Inflammatory macrophage (primary cell): ENCODE measurements at places on chromosomes 4 and X.

DNA sequence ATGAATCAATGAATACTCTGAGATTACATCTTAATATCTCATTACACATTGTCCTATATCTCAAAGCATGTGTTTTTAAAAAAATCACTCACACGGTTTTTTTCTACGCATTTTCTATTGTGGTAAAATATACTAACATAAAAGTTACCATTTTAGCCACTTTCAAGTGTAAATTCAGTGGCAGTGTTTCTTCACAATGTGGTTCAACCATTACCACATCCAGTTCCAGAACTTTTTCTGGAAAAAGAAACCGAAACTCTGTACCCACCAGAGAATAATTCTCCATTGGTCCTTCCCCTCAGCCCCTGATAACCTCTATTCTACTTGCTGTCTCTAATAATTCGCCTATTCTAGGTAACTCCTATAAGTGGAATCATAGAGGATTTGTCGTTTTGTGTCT, 35.3 kb upstream of the ACSL1 start:
- DNase-seq = peak; percentile 56

DNA sequence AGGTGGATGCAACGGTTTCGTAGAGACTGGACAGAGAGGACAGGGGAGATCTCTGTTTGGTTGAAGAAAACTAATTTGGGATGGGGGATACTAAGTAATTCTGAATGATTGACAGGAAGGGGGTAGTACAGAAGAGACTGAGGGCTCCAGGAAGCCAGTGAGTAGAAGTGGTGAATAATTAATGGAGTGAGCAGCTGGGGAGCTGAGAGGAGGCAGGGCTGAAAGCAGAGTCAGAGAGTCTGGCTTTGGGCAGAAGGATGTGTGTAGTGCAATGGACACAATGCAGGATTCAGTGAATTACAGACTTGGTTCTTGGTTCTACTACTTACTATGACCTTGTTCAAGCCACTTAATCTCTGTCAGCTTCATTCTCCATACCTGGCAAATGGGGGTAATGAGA, 161.7 kb downstream of the RBMX2 start:
- no peak for DNase-seq

- DNase-seq = peak; percentile 62
These were observed 31.6 kb upstream of the C1QTNF7 start for GRCh38 chr4:15396157-15396800.

DNA sequence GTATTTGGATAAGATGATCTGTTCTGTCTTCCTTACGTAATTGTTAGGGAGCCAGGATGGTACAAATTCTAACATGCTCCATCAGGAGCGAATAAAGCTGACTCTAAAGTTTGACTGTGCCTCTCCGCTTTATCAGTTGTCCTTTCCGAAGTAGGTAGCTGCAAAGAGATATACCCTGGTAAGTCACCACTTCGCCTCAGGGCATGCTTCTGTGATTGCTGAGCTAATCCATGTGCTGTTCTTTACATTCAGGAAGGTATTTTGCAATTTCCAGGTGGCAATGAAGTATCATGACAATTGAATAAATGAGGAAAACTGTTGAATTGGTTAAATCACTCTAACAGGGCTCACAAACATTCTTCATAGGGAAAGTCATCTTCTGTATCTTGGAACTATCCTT, 38.9 kb downstream of the KIT start:
- no peak for DNase-seq

DNA sequence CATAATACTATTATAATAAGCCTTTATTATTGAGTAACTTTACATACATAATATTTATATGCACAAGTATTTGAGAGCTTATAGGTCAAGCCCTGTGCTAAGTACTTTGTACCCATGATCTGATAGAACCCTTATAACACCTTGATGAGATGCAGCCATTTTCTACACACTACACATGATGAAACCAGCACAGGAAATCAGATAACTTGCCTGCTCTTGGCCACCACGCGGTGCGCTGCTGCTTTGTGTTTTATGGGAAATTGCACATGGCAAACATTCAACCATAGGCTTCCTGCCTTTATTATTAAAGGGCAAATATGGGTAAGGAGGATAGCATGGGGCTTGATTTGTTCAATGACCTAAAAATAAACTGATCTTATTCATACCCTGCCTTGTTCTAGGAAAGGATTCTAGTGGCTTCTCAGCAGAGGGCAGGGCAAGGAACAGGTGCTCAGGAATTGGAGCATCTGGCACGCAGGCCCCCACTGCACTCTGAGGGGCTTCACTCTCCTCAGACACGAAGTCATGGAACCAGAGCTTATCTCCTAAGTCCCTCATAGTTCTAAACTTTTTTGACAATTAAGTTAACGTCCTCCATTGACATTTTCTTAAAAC, 31.6 kb upstream of the NAP1L5 start:
- DNase-seq = no peak

DNA sequence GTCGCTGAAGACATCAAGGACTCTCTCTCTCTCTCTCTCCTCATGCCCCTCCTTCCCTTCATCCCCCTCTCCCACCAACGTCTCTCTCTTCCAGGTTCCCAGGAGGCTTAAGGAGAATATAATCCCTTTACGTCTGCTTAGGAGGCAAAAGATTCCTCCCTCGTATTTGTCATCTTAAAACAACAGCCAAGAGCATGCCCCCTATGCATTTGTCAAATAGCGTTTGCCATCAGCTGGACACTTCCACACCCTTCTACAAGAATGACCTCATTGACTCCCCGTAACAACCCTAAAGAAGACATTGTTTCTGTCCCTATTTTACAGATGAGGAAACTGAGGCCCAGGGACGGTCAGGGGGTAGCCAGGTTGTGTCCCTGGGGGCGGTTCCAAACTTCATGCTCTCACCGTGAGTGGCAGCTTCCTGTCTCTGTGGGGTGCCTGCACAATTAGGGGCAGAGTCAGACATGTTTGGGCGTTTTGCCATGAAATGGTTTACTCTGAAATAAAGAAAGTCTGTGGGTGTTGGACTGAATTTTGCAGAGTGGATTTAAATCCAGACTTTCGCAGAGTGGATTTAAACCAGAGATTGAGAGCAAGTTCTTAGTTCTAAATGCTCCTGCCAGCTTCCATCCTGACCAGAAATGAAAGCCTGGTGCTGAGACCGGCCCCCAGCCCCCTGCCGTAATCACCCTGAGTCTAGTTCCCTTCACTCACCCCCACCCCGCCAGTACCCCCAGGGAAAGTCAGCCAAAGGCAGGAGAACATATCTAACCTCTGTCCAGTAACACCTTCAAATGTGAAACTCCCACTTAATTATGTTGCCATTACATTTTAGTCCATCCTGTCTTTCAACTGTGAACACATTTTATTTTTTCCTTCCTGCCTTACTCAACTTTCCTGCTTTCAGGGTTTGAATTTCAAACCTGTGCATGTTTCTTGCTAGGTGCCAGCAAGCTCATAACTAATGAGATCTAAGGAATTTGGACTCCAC, 44.3 kb upstream of the TBL1X start:
- no peak for DNase-seq

GRCh38 chr4:75018811-75019479, 86.0 kb downstream of the PARM1 start:
- DNase-seq = no peak

GRCh38 chr4:94640151-94640550, 117.6 kb upstream of the BMPR1B start:
- DNase-seq = no peak

DNA sequence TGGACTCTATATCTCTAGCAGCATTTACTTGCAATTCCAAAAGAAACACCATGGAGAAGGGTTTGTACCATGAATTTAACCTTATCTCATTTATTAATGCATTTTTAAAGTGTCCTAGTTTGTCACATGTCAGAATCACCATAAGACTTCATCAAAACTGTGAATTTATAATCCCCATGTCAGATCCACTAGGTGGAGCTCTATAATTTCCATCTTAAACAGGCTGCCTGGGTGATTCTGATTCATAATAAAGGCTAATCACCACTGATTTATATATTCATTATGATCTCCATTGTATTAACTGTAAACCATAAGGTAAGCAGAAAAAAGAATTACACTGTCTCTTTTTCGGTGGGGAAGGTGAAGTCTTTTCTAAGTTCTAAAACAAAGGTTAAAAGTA, 4.0 kb downstream of the TCEAL2 start:
- no peak for DNase-seq

DNA sequence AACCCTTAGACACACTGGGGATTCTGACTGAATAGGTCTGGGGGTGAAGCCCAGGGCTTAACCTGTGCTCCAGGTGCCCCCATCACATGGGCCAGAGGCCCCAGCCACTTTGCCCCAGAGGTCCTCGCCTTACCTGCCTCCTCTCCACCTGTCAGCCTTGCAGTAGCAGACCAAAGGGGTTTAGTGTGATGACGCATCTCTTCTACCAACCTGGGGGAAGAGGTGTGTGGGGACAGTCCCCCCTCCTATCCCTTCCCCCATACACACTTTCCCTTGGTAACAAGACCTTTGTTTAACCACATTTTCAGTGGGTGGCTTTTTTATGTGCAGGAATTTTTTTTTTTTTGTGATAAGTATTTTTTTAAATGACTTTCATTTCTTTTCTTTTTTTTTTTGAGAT, 6.3 kb downstream of the CLCN4 start:
- DNase-seq = no peak

DNA sequence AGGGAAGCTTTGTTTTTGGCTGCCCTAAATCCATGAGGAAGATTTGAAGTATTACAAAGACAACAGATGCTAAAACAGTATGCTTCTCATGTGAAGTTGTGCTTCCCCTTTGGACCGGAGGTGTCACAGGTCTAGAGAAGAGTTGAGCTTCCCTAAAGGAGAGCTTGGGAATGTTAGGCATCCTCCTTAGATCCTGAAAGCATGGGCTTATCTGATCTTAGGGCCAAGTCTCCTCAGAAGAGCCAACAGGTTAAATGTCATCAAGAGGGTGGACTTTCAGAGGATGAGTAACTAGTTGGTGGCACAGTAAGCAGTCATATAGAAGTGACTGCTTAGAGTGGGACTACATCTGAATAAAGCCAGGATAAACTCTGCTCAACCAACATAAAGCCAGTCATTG, 205.4 kb downstream of the RPA4 start:
- DNase-seq = no peak

- no peak for DNase-seq
These were observed 2.6 kb downstream of the PGK1 start for GRCh38 chrX:78106651-78106986.

GRCh38 chr4:81577392-81577791, 105.7 kb upstream of the RASGEF1B start:
- DNase-seq = no peak

DNA sequence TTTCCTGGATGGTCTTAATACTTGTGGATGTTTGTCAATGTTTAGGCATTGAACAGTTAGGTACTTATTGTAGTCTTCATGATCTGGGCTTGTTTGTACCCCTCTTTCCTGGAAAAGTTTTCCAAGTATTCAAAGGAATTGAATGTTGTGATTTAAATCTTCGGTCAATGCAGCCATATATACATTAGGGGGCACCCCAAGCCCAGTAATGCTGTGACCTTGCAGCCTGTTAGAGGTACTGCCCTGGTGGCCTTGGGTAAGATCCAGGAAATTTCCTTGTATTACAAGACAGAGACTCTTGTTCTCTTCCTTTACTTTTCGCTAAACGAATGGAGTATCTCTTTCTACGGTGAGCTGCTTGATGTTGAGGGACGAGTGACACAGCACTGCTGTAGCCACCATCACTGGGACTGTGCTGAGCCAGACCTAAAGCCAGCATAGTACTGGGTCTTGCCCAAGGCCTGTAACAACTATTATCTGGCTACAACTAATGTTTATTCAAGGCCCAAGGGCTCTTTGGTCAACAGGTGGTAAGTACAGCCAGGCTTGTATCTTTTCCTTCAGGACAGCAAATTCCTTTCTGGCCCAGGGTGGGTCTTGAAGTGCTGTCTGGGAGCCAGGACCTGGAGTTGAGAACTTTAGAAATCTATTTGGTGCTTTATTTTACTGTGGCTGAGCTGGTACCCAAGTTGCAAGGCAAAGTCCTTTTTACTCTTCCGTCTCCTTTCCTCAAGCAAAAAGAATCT, 118.3 kb upstream of the ATOH1 start:
- peak; percentile 52 for DNase-seq

DNA sequence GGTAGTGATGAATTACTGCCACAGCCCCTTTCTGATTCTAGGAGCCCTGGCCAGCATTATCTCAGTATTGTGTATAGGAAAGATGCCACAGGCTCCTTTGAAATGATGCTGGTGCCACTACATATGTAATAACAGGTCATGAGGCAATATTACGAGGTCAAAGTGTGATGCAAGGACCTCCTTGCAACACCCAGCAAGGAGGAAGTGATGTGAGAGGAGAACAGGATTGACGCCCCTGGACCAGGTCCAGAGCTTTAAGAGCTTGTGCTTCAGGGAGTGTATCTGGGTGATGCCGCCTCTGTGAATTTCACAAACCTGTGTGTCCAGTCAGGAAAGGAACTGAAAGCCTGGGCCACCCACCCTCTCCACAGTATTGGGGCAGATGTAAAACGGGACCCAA, 261.8 kb downstream of the MID1IP1 start:
- peak; percentile 92 for DNase-seq

GRCh38 chr4:46550471-46550870, 160.5 kb upstream of the GABRA2 start:
- DNase-seq = no peak

- no peak for DNase-seq
These were observed 7.6 kb downstream of the ENPEP start for GRCh38 chr4:110483516-110483915.

- DNase-seq = no peak
These were observed 41.5 kb downstream of the RAB40AL start for GRCh38 chrX:102978594-102978993.

DNA sequence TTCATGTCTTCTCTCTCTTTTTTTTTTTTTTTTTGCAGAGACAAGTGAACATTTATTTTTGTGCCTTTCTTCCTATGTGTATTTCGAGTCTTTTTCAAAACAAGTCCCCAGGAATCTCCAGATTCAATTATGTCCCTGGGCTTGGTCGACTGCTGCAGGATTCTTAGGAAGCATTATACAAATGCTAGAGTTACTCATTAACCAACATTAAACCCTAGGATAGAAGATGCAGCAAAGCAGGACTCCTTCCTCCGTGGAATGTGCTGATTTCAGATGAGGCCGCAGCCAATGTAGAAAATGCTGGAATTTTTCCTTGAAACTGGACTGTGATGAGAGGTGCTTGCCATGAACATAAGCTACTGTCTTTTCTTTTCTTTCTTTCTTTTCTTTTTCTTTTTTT, 3.4 kb downstream of the ZNF81 start:
- no peak for DNase-seq

DNA sequence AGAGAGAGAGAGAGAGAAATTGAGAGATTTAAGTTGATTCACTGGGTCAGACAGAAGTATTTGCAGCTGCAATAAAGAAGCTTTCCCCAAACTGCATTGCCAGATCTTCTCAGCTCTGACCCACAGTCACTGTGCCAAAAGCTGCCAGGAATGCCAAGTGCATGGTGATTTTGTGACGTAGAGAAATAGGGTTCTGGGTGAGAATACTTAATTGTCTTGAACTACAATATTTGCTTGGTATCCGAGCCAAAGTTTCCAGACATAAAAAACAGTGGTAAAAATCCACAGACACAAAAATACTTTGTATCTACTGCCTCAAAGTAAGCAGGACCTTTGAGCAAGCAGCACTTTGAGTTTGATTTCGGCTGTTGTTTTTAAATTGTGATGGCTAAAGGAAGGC, 331.1 kb downstream of the GRID2 start:
- DNase-seq = no peak

- DNase-seq = no peak
These were observed 149.6 kb downstream of the ANAPC10 start for GRCh38 chr4:144948421-144948820.

- DNase-seq = no peak
These were observed 246.0 kb downstream of the FBXW7 start for GRCh38 chr4:152289941-152290340.
